ENCODE measurements at places on chromosomes 7 and 10.

GRCh38 chr10:104472957-104473745 is 119.5 kb downstream of the CFAP58 start:
- no peak for DNase-seq

- peak; percentile 42 for DNase-seq
Measured at GRCh38 chr7:143392875-143393266, 11.7 kb downstream of the ZYX start.

DNA sequence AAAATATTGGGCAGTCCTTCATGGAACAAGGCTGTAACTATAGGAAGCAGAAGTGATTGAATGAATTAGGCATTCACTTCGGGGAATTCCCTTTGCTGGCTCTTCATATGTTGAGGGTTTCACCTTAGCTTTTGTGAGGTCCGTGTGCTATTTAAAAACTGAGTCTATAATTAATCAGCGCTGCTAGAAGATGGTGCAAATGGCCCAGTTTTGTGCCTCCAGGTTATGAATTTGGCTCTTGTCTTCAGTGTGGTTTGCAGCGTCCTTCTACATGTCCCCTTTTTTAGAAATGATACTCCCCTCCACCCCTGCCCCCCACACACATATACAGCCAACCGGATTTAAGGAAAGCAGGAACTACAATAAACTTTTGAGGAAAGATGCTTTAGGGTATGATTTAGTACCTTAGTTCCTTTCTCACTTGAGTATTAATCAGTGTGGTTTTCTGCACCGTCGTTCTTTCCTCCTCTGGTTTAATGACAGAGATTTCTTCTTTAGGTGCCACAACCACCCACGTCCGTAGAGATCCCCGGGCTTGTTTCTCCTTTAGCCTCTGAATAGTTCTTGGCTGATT is 110.6 kb upstream of the SAMD8 start:
- DNase-seq, result no peak

DNA sequence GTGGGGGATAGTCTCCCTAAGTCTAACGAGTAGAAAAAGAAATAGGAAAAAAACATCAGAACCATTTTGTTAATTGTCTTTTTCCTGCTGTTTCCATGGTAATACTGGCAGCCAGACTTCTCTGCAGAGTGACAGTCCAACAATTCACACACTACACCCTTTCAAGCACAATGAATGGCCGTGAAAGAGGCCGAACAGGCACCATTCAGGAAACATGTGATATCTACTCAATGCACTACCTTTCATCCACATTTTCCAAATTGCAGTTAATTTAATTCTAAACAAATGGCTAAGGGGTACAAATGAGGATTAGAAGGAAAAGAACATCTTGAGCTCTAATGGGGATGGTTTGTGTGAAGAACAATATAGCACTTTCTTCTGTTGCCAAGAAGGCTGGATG is 358.5 kb upstream of the ANKRD30A start:
- DNase-seq, result no peak

GRCh38 chr7:112855227-112855626 is 65.0 kb upstream of the TMEM168 start:
- DNase-seq, result no peak
